ENCODE measurements at places on chromosomes 7 and 10. TPM values are rescaled to one million over a fixed set of nuclear protein-coding genes. Genes with fewer than 3 reads are reported as not detected.

Gene ACSM6
- not detected for total RNA-seq

DNA sequence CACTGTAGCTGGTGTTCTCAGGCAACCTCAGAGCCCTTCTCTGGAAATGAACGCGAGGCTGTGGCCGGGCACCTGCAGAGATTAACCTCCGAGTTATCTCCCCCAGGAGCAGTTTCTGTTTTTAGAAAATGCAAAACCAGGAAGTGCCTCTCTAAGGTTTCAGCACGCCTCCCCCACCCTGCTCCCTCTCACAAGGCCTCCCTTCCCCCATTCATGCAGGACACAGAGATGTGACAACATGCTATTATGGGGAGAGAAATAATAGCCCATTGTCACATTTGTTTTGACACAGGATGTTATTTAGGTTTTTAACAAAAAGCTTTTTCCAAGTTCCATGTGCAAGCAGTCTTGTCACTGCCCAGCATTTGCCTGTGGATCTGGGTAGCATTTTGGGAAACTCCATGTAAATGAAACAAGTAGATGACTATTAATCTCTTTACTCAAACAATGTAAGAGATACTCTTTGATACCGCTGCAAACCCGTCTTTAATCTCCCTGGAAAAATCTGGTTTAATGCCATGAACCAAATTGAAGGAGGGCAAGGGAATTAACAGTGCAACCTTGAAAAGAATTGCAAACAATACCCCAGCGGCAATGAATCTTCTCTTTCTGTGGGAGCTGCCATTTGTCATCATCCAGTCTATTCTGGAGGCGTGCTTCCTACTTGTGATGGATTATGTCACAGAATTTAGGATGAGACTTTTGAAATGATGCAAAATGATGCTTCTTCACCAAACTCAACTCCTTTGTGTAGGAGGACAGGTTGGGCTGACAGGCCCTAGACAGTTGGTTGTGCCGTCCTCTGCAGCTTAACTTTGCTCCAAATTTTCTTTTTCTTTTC is 86.5 kb upstream of the NMT2 start:
- peak overlapping the region; percentile 95 for H3K4me3 ChIP-seq

- no peak overlapping the region for H3K4me3 ChIP-seq
- peaks cover 4% of the 10 kb centered on the region for H3K36me3 ChIP-seq
- no peak overlapping the region for H3K27ac ChIP-seq
- DNase-seq, result no peak
These were observed 131.9 kb upstream of the TCF7L2 start for GRCh38 chr10:112817981-112818777.

Gene CYP3A7
- not detected for total RNA-seq

- peaks cover 79% of the 10 kb centered on the region for H3K4me1 ChIP-seq
- no peak for DNase-seq
- H3K27ac ChIP-seq, result peak overlapping the region; percentile 98
- peak overlapping the region; percentile 89 for H3K4me3 ChIP-seq
These were observed 30.6 kb downstream of the TSPAN14 start for GRCh38 chr10:80484676-80485075.

- H3K27me3 ChIP-seq, result peaks cover 3% of the 10 kb centered on the region
- no peak overlapping the region for H3K27ac ChIP-seq
- no peaks in the 10 kb centered on the region for H3K36me3 ChIP-seq
- no peaks in the 10 kb centered on the region for H3K4me1 ChIP-seq
These were observed 73.4 kb upstream of the BTBD16 start for GRCh38 chr10:122197611-122198222.

DNA sequence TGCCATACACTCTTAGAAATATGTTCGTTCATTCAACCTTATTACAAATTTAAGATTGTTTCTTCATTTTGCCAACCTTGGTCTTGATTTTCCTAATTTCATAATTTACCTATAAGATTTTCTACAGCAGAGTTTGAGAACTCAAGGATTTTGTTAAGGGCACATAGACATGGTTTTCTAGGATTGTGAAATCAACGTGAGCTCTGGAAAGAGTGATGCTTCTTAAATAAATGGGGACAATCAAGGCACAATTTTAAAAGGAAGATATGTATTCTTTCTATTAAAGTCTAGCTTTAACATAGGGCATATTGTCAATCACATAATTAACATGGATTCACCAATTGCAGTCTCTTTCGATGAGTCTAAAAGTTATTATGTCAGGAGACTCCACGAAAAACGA is 174.2 kb upstream of the PHF14 start:
- no peak for DNase-seq
- no peak overlapping the region for H3K4me3 ChIP-seq
- no peaks in the 10 kb centered on the region for H3K4me1 ChIP-seq
- H3K27ac ChIP-seq, result no peak overlapping the region

Data from naive thymus-derived CD8-positive, alpha-beta T cell (primary cell).